ENCODE measurements at places on chromosomes 3 and 15.

DNA sequence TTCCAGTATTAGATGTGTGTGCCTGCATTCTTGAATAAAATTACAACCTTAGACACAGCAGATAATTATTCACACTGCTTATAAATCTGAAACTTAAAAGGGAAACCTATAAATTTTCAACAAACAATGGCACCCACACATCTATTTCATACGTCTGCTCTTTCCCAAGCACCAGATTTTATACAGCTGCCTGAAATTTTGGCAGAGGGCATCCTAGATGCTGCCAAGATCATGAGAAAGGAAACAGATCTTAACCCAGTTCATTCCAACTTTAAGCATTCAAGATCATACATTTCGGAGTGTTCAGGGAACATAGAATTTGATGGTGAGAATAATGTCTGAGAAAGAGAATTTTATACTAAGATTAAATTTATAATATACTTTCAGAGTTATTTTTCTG lies 53.1 kb downstream of the CLDN1 start:
- DNase-seq: no peak

GRCh38 chr3:186492385-186492984 lies 51.7 kb downstream of the CRYGS start:
- DNase-seq: no peak

GRCh38 chr15:96123028-96123400 lies 207.5 kb upstream of the NR2F2 start:
- no peak for DNase-seq

DNA sequence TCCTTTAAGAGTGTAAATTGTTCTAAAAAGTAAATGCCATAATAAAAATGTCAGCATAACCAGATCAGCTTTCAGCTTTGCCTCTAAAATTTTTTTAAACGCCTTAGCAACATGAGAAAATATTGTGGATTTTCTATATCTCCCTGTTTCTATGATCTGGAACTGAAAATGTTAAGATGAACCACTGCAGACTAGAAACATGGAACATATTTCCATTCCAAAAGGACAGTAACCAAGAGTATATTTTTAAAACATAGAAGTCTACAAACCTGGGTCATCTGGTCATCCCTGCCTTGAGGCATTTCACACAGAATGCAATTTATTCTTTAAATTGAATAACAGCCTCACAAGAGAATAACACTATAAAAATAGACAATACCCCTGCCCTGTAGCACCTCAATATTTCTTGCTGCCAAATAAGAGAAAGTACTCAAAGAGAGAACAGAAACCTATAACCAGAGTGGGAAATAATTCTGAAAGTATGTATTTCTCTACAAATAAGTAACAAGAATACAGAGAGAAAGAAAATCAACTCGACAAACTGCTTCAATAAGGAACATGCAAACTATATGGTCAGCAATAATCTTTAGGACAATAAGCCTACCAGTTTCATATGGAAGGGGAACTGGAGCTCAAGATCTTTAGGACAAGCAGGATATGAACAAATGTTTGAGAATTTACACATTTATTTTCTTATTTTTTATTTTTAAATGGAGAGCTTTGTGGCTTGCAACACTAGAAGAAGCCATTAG lies 949.0 kb downstream of the EPHA3 start:
- no peak for DNase-seq

DNA sequence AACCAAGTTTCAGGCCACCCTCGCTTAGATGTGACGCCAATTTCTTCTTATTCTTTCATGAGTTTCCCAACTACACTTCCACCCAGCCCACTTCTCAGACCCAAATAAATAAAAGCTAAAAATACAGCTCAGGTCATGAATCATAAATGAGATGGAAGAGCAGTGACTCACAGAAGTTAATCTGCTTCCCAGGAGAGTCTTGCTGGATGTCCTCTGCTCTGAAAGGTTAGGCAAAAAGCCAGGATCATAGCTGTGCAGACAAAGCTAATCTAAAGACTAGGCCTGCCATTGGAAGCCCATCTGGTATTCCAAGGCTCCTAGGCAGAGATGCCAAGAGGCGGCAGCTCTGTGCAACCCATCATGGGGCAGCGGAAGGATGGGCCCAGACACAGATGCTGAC lies 24.1 kb downstream of the SHC4 start:
- DNase-seq: no peak

DNA sequence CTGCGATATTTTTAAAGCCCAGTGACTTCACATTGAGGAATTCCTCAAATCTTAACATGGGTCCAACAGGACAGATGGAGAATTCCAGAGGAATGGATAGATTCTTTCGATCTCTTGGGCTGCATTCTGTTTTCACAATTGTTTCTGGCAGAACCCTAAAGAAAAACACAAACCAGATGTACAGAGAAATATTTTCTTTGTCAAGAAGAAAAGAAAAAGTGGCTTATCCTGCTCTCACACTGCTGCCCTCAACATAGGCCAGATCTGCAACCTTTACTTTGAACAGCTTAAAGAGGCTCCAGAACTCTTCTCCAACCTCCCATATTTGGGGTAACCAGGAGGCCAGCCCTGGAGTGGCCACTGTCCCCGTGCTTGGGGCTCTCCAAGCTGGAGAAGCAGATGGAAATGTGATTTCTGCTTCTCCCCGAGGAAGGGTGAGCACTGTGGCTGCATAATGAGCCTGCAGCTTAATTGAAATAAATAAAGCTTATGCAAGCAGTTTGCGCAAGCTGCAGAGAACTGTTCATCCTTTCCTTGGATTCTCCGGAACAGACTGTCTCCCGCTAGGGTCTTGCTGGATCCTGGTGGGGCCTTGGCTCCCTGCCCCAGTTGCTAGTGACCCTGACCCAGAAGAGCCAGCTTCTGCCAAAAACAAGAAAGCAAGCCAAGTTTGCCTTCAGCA lies 453.2 kb upstream of the PROK2 start:
- DNase-seq: no peak

GRCh38 chr3:72086743-72087087 lies 301.8 kb upstream of the PROK2 start:
- no peak for DNase-seq

GRCh38 chr3:21054064-21054463 lies 696.9 kb downstream of the ZNF385D start:
- no peak for DNase-seq

GRCh38 chr3:78430741-78431140 lies 1337.1 kb downstream of the ROBO1 start:
- DNase-seq: no peak

GRCh38 chr3:127034195-127034989 lies 51.5 kb downstream of the PLXNA1 start:
- no peak for DNase-seq

Data from stimulated activated CD4-positive, alpha-beta T cell treated with anti-CD3 and anti-CD28 coated beads, TNF-alpha, amount 100 ng/mL, for 1 hour (primary cell).